ENCODE measurements at places on chromosomes 13 and 19.

DNA sequence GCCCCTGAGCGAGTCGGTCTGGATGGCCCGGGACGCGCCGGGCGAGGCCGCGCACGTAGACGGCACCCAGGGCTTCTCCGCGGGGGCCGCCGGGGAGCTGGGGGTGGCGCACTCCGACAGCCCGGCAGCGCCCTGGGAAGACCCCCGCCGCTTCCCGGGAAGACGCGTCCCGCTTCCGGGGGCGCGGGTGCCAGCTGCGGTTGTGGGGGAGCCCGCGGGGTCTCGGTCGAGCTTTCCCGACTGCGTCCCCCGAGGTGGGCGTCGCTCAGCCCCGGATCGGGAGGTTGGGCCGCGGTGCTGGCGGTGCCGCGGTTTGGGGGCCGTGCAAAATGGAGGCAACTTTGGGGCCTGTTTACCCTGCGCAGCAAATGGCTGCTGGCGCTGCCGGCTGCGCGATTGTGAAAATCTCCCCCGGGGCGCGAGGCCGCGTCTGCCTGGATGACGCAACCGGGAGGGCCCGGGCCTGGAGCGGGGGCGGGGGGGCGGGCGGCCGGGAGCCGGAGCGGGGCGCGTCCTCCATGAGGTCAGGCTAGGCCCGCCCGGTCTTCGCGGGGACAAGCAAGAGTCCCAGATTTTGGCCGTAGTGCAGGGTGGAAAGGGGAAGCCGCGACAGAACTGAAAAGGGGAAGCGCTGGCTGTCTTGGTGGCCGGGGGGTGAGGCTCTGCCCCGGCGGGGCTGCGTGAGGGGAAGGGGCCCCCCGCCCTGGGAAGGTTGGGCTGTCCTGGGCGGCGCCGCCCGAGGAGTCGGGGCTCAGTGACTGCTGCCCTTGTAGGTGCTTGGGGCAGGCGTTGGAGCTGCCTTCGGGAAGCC, 11.3 kb downstream of the PEAK3 start:
- DNase-seq, result peak; percentile 70

DNA sequence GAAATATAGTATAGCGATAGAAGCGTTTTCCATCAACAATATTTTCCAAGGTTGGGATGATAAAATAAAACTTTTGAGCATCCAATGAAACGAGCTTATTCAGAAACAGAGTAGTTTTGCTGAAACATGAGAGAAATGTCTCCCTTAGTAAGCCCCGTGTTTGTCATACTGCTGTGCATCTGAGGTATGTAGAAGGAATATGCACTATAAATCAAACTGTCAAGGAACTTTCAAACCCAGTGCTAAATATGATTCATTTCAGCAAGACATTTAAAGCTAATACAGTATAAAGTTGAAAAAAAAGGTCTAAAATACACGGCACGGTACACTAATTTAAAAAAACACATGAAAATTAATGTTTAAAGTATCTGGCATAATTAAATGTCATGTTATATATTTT, 546.2 kb downstream of the SLITRK5 start:
- DNase-seq, result no peak

GRCh38 chr13:100662468-100663211, 12.0 kb downstream of the TMTC4 start:
- DNase-seq, result no peak

DNA sequence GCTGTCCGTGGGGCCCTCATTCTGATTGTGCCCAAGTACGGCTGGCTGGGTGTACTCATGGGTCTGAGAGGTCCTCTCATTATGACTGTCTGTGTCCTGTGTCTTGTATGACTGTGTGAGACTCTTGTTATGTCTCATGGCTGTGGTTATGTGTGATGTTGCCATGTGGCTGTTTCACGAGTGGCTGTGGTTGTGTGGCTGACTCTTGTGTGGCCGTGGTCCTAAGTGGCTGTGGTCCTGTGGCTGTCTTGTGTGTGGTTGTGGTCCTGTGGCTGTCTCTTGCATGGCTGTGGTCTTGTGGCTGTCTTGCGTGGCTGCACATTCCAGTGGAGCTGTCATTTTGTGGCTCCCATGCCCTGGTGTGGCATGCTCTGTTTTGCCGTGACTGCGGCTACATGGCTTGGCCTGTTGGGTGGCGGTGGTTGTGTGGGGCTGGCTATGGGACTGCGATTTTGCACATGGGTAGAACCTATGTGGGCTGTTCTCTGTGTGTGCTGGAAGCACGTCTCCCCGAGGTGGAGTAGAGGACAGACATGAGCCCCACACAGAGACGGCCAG, 2.5 kb downstream of the LYL1 start:
- DNase-seq, result no peak

GRCh38 chr19:38710928-38711725, 33.1 kb downstream of the CAPN12 start:
- DNase-seq, result no peak

DNA sequence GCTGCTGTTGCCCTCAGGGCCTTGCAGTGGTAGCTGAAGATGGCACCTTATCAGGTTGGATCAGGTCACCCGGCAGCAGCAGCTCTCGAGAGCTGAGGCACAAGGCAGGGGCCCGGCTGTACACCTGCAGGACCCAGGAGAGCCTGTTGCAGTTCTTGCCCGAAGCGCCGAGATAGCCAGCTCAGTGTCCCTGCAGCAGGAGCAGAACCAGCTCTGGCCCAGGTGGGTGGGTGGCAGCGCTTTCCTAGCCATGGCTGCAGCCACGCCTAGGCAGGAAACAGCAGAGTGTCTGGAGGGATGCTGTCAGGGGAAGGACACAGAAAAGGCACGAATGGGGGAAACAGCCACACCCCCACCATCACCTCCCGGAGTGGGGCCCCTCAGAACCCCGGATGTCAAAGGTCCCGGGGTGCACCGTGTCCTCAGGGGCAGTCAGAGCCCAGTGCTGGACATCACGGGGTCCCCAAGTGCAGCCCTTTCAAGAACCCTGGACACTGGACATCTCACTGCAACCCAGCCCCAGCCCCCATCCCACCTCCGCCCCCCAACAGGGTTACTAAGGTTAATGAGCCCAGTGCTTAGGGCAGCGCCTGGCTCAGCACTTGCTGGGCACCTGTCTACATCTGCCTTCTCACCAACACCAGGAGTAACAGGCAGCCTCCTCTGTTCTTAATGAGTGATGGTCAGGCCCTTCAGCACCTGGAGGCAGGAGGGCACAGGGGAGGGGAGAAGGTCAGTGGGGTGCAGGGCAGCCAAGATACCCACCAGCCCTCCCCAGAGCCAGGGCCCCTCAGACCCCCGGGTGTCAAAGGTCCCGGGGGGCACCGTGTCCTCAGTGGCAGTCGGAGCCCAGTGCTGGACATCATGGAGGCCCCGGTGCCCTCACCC, 8.7 kb downstream of the ACP4 start:
- no peak for DNase-seq

DNA sequence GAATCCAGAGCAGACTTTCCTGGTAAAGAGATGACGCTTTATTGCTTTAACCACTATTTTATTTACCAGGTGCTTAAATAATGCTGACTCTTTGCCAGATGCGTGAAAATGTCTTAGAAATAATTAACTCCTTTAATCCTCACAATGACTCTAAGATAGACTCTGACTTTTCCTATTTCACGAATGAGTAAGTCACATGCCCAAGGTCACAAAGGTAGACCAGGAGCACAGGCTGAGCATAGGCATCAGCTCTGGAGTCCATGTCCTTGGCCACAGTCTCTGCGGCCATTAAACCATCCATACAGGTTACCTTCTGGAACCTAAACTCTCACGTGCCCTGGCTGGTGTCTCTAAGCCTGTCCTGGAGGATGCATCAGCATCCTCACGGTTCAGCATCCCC, 87.3 kb downstream of the ERCC5 start:
- DNase-seq, result no peak

DNA sequence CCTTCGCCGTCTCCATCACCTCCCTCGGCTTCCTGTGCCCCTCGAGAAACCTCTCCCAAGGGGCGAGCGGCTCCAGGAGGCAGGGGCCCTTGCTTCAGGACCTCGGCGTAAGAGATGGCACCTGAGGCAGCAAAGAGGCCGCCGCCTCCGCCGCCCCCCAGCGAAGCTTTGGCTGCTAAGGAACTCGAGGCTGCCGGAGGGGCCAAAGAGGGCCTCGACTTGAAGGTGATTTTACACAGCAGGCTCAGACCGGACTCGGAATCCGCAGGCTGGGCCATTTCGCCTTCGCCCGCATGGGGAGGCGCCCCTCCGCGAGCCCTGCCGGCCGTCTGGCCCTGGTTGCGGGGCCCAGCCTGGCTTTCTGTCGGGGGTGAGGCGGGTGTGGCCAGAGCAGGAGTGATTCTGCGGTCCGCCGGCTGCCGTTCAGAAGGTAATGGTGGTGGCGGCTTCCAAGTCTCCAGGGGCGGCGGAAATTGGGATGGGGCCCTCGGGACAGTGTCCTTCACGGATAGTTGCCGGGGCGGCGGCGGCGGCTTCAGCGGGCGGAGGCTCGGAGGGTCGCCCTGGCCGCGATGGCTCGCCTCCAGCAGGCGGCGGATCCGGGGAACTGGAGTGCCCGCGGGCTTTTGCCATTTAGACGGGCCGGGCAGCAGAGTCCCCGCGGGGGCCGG, 1.4 kb downstream of the GGN start:
- DNase-seq, result no peak

DNA sequence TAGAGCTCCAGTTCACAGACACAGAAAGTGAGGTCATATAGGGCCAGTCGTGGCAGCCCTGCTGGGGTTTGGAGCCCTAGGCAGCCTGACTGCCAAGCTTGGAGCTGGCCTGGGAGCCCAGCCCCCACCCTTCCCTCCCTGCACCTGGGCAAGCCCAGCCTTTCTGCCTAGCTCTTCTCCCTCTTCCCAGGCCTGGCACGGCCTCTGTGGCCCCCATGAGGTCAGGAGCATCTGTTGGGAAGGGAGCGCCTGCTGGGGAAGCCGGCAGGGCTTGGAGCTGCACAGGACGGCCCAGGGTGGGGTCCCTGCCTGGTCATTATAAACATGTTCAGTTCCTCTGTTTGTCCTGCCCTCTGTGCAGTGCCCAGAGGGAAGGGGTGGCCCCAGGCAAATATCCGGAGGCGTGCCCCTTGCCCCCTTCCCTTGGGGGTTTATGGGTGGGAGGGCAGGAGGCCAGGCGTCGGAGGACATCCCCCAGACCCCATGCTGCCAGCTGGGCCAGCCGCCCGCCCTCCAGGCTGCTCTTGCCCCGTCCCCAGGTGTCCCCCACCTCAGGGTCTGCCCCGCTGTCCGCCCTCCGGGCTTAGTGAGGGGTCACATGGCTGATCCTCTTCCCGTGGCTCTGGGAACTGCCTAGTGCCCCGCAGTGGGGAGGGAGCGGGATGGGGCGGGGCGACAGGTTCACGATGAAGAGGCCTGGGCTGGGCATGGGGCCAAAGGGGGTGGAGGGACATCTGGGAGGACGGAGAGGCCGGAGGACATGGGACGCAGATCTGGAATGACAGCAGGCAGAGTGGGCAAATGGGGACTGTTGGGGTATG, 30.0 kb upstream of the NCCRP1 start:
- no peak for DNase-seq

DNA sequence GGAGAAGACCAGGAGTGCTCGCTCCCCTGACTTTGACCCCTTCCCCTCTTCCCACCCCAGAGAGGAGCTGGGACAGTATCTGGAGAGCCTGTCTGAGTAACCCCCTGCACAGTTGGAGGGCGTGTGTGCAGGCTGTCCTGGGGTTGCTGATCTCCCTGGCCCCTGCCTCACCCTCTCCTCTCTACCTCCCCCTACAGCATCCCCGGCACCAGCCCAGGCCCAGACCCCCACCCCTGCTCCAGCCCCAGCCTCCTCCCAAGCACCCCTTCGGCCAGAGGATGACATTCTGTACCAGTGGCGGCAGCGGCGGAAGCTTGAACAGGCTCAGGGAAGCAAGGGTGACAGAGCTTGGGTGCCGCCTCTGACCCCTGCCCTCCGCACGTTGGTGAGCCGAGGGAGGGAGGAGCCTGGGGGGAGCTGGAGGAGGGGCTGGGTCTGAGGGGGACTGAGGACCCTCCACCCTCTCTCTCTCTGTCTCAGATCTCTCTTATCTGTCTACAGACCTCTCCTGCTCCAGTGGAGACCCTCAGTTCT, 8.7 kb downstream of the PROSER3 start:
- no peak for DNase-seq
